Activated T-cell treated with anti-CD3 and anti-CD28 coated beads, Interleukin-2, amount 50 U/mL, for 4 hours (primary cell): ENCODE measurements at places on chromosomes 5 and 9. TPM values are rescaled to one million over a fixed set of nuclear protein-coding genes. Genes with fewer than 3 reads are reported as not detected.

The DOLPP1 gene
- 30.3 TPM for total RNA-seq

GRCh38 chr9:6089300-6089699 is 73.9 kb upstream of the RANBP6 start:
- no peak for DNase-seq

DNA sequence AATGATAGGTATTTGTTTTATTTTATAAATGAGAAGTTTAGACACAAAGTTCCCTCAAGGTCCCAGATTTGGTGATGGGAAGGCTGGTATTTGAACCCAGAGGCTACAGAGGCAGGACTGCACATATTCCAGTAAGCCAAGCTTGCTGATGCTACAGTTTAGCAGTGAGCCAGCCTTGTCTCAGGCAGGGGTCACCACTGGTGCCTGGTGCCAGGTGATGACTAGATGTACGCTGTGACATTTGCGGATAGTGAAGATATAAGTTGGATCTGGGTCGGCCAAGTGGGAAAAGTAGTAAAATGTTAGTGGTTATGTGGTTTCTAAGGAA is 143.9 kb downstream of the AOPEP start:
- DNase-seq, result no peak

The OTULINL gene
- total RNA-seq, result 4.8 TPM
